ENCODE measurements at places on chromosomes 7 and 10.

DNA sequence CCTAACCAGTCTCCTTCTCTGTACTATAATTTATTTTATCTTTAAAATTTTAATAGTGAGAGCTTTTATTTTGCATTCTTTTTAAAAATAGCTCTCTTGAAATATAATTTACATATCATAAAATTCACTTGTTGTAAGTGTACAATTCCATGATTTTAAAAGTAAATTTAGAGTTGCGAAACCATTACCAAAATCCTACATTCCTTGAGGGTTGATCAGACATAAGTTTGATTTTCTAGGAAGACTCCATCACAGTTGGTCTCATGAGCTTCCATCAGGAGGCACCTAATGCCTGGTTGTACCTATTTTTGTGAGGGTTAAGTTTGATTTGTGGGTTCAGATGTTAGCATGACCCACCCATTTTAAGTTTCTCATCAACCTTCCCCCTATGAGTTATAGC lies 108.1 kb downstream of the BMPER start:
- DNase-seq = no peak

DNA sequence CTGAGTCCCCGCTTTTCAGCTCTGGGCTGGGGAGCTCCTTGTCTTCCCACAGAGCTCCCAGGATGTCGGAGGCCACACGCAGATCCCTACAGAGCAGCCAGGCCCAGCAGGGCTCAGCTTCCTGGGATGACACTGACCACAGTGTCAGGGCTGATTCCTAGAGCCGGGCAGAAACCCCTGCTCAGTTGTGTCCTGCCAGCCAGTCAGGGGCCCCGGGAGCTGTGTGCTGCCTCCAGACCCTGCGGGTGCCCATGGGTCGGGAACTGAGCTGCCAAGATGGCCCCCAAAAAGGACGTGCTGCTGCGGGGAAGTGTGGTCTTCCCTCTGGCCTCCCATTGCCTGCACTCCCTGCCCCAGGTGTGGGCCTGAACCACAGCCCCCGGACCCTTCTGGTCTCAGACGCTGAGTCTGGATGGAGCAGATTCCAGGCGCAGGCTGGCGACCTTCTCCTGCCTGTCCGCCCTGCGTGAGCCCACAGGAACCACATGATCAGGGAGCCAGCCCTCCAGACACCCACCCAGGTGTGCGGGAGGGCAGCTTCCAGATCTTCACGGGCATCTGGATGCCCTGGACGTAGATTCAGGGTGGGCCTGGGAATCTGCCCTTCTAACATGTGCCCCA lies 217.4 kb downstream of the MAD1L1 start:
- DNase-seq = peak; percentile 54

DNA sequence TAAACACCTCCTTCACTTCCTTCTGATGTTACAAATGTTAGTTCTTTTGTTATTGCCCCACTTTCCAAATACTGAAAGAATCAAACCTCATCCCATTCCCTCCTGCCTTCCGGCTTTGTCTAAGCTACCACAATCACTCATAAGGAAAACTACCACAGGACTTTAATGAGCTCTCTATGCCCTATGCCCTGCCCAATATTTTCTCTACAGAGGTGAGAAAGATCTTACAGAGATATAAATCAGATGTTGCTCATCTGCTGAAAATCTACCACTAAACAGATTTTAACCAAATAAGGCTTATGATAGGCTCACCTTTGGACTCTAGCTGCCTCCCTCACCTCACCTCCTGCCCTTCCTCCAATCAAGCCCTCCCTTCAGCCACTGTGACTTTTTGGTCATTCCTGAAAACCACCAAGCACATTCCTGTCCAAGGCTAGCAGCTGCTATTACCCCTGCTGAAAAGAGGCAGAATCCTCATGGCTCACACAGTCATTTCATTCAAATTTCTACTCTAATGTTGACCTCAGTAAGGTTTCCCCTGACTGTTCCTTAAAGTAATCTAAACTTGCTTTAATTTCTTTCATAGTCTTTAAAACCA lies 7.7 kb downstream of the ZNF33B start:
- no peak for DNase-seq

DNA sequence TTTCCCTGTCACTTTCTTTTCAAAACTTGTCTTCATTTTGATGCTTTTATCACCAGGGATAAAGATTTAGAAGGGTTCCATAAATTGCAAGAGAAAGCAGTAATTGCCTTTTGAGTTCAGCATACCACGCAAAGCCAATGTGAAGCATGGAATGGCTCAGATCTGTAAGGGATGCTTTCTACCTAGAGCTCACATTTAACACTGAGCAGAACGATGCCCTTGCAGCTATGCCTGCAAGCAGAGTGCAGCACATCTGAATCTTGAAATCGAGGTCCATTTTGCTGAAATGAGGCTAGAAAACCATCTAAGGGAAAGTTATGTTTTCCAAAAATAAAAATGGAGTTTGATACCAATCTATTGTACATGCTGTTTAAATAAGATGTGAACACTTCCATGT lies 171.2 kb upstream of the CELF2 start:
- no peak for DNase-seq

GRCh38 chr10:67077376-67077775 lies 151.5 kb downstream of the LRRTM3 start:
- no peak for DNase-seq

DNA sequence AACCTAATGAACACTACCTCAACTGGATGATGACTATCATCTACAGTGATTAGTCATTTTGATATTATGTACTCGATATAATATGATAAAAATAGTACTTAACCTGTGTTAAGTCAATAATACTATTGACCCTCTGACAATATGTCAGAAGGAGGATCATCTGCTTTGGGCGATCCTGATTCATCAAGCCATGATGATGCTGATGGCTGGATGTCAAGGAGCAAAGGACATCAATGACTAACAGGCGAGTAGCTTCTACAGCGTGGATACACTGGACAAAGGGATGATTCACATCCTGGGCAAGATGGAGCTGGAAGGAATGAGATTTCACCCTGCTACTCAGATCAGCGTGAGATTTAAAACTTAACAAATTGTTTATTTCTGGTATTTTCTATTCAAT lies 94.4 kb upstream of the SKAP2 start:
- no peak for DNase-seq

GRCh38 chr10:78856421-78856820 lies 212.3 kb upstream of the ZMIZ1 start:
- no peak for DNase-seq

DNA sequence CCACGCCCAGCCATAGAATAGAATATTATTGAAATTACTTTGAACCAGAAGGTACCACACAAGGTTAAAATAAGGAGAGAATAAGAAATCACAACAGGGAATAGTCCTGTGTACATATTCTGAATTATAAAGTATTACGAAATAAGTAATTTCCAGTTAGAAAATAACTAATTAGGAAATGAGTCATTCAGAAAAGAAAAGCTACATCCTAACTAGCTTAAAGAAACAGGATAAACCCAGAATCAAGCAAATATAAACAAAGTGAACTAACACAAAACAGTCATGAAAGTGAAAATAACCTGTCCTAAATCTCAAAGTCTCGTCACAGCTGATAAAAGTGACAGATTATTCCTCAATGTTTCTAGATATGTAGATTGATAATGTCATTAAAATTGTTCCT lies 74.8 kb upstream of the NEBL start:
- DNase-seq = no peak
